C1 segment of cervical spinal cord (tissue), 14 donors: ENCODE measurements at places on chromosomes 5 and 9.

GRCh38 chr9:107351382-107352045, 68.4 kb downstream of the RAD23B start:
- no peak for DNase-seq

DNA sequence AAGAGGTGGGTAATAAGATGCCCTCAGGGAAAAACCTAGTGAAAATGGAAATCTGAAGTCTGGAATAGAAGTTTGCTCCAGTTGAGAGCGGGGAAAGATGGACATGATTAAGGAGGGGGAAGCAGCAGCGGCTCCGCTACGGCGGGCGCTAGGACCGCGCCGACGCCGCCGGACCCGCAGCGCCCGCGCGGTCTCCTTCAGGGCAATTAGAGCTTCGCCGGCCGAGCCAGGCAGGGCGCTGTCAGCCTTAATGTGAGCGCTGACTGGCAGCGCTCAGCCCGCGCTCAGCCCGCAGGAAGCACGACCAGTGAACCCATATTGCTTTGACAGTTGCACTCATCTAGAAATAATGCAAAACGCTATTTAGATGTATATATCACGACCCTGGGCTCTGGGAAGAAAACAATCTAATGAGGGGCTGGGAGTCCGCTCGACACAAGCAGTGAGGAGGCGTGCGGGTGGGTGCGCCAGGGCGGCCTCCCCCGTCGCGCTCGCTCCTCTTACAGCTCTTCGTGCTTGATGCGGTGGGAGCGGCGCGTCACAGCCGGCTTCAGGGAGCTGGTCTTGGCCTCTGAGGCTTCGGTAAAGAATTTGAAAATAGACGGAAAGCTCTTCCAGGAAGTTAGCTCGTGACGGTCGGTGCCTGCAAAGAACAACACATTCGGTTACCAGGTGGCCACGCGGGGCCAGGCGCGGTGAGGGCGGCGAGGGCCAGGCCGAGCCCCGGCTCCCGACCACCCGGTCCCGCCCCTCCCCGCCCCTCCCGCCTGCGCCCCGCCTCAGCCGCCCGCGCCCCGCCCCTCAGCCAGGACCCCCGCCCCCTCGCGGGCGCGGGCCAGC, 37.7 kb downstream of the NR2F1 start:
- DNase-seq = peak; percentile 74

- no peak for DNase-seq
These were observed 163.3 kb upstream of the LHFPL2 start for GRCh38 chr5:78811866-78812265.

DNA sequence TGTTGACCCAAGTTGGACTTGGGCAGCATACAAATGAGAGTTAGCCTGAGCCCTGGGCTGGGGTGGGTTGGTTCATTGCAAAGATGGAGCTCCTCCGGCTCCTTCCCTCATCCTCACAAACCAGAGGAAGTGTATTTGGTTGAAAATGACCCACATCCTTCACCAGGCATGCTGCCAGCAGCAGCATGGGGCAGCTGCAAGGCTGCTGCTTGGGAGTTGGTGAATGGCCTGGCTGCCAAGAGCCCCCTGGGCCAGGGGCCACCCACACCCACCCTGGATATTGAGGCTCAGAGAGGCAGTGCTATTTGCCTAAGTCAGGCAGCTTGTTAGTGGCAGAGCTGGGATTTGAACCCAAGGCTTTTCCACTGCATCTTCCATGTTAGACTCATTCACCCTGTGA, 29.5 kb downstream of the PPARGC1B start:
- no peak for DNase-seq

- DNase-seq = no peak
These were observed 258.5 kb downstream of the KIAA0825 start for GRCh38 chr5:94359880-94360279.

DNA sequence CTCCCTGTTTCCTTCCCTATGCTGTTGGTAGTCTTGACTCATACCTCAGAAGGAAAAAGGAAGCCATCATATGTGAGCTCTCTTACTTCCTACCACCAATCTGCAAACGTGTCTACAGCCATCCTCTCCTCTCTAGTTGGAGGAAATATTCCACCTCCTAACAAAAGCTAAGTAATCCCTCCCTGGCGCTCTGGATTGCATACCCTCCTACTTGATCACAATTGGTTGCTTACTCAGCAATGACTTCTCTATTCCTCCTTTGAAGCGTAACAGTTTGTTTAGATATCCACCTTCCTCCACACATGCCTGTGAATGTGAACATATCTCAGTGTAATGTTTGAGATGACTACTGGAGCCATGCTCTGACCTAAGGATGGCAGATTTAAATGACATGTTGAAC, 18.2 kb downstream of the RUSC2 start:
- DNase-seq = no peak

- DNase-seq = no peak
These were observed 20.0 kb downstream of the ITGA1 start for GRCh38 chr5:52807723-52808122.

DNA sequence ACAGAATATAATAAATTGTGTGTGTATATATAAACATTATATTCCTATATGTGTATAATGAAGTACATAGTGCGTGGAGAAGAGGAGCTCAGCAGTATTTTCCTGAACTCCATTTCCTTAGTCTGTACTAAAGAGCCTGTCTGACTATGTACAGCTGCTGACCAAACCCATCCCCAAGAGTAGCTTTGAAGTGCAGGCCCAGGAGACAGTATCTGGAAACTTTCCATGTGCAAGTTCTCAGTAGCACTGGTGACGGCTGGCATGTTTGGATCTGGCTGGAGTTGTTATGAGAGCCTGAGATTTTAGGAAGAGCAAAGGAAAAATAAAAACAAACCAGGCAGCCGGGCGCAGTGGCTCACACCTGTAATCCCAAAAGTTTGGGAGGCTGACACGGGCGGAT, 244.2 kb downstream of the RFK start:
- DNase-seq = no peak

- no peak for DNase-seq
These were observed 78.0 kb downstream of the RFX3 start for GRCh38 chr9:3447788-3448187.

DNA sequence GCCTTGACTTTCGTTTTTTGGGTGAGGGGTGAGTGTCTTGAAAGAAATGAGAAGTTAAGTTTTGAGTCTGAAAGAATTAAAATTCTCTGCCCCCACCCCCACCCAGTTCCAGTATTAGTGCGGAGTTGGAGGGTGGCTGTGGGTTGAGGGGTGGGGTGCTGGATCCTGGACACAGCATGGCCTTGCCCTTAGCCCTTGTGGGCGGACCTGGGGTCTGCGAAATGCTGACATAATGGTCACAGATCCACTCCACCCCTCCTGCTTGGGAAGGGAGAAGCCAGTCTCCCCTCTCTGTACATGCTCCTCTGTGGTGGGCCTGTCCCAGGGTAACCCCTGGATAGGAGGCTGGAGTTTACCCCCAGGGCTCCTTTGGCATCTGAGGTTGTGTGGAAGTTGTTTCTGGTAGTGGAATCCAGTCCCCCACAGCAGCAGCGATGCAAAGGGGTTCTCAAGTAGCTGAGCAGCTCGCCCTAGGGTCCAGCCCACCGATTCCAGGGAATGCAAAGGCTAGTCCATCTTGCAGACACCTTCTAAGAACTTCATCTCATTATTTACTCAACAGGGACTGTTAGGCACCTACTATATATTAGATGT, 42.8 kb upstream of the TCF7 start:
- DNase-seq = no peak

DNA sequence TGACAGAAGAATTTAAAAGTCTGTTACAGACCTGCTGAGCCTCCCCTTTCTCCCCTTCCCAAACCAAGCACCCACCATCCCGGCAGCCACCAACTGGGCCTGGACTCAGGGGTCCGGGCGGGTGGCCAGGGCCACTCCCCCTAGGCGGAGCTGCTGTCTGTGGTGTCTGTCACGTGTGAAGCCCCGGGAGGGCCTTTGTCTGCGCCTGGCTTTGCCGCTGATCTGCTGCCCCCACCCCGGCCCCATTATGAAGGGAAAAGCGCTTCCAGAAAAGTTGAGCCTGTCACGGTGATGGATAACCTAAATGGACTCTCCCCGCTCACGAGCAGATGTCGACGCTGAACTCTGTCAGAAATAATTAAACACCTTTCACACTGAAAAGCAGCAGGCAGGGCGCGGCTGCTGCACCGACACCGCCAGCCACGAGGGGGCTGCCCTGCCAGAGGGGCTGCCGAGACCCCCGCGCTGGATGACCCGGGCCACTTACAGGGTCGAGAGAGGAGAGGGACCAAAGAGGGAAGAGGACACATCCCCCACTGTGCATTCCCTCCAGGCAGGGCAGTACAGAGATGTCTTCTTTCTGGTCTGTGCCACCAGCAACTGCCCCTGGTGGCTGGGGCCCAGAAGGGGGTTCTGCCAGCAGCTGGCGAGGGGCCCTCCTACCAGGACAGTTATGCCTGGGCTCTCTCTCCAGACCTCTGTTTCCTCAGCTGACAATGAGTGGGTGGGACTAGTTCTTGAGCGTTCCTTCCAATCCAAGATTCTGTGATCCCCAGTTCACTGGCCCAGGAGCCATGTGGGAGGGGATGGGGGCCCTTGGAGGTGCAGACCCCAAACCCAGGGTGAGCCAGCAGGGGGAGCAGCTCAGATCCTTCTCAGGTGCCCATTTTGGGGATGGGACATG, 36.0 kb upstream of the BARHL1 start:
- no peak for DNase-seq

DNA sequence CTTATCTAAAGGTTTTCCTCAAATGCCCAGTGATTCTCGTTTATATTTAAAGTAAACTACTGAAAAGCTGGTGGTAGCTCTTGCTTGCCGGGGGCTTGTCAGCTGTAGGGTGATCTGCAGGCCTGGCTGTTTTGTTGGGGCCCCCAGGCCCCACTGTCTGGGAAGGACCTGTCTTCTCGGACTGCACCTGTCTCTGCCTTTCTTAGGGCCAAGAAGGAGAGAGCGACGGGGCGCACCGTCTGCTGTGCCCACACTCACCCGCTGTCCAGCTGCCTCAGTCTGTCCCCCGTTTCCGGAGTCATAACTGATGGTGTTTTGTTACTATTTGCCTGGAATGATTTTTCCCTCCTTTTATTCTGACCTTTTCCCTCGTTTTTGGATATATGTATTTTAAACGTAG, 94.1 kb upstream of the CACNA1B start:
- DNase-seq = no peak

DNA sequence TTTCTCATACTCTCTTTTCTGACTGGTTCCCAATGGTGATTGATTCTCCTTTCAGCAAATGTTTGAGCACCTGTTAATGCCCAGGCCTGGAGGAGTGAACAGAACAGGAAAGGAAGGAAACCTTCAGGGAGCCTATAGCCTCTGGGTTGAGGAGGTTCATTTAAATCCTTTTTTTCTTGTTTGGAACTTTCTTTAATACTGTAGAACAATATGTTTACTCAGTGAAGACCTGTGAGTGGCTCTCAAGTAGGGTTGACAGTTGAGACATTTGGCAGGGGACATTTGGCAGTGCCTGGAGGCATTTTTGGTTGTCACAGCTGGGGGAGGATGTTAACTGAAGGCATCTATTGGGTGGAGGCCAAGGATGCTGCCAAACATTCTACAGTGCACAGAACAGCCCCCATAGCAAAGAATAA, 6.1 kb upstream of the FAM120AOS start:
- no peak for DNase-seq

GRCh38 chr5:923281-923873, 30.7 kb downstream of the TRIP13 start:
- DNase-seq = peak; percentile 16

- no peak for DNase-seq
These were observed 16.8 kb downstream of the PHF2 start for GRCh38 chr9:93593144-93593658.

DNA sequence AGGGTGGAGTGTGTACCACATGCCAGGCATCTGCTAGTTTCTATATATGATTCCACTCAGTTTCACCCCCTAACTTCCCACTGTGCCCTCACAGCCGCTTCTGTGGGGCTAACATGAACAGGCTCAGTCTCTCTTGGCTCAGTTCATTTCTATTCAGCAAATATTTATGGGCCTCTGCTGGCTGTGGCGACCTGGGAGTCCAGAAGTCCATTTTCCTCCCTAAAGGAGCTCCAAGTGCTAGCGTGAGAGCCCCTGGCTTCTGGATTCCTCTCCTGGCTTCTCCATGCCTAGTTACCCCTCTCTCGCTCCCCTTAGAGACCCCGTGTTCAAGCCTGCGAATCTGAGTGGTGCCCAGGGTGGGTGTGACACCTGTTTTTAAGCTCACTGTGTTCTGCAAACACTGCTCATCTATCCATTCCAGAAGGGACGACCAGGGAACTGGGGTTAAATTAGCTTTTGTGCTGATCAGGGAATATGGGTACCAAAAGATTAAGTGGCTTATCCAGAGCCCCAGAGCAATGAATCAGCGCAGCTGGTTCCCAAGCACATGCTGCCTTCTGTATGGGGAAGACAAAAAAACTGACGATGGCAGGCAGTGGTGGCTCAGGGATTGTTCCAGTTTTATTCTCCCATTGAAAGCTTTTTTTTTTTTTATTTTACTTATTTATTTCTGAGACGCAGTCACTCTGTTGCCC, 57.6 kb downstream of the HMCN2 start:
- no peak for DNase-seq

DNA sequence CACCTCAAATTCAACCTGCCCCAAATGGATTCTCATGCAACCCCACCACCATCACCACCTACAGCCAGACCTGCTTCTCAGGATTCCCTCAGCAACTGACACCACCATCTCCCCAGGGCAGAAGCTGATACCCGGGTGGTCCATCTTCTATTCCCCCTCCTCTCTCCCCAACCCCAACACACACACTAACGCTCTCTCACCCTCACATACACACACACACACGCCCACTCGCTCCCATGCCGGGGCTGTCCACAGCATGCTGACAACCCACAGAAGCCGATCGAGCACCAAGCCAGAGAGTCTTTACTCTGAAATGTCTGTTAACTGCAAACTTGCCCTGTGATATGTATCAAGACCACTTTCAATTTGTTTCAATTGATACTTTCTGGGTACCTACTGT, 28.4 kb downstream of the B4GALT1 start:
- no peak for DNase-seq

DNA sequence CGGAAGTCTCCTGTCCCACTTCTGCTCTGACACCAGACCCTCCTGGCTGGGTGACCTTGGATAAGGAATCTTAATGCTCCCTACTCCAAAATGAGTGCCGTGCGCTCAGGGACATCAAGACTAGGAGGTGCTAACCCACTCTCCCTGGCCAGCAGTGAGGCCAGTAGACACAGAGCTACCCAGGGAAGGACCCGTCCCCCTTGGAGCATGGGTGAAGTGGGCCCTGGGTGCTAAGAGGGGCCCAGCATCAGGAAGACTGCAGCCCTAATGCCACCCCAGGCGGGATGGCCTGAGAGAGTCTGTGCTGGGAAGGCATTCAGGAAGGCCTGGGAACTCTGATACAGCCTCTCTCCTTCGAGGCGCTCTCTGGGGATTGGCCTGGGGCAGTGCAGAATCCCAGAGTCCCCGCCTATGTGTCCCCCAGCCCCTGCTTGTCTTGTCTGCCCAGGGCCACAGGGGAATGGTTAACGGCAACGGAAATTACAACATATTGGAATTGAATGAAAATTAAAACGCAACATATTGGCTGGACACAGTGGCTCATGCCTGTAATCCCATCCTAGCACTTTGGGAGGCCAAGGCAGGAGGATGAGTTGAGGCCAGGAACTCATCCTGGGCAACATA, 29.7 kb upstream of the RNU6ATAC start:
- DNase-seq = no peak

DNA sequence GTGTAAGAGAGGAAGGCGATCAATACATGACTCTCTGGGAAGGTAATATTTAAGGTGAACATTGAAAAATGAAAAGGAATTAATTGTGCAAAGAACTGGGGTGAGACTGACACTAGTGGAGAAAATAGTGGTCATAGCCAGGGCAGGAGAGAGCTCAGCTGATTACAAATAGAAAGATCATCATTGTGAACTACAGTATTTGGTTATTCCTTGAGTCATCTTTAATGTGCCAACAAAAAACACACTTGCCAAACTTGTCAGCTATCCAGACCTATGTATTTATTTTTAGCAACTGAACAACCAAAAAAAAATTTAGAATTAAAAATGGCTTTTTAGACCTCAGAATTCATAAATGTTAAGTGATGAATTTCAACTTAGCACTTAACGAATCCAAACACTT, 749.8 kb upstream of the CDH9 start:
- no peak for DNase-seq
